Globus pallidus (tissue), 1 donor: ENCODE measurements at places on chromosomes 4 and X.

GRCh38 chr4:54586320-54586955 lies 71.3 kb upstream of the KIT start:
- no peak for DNase-seq

GRCh38 chrX:56268888-56269287 lies 36.7 kb downstream of the KLF8 start:
- no peak for DNase-seq

DNA sequence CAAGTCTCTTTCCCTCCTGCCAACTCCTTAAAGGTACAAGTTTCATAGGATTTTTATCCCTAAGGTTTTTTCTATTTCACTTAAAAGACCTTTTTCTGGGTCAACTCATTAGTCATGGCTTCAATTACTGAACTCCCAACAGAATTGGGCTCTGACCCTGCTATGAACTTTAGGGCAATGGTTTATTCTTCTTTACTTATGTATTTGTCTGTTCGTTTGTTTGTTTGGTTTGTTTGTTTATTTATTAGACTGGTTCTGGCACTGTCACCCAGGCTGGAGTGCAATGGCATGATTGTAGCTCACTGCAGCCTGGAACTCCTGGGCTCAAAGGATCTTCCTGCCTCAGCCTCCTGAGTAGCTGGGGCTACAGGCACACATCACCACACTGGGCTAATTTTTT lies 5.9 kb upstream of the NOCT start:
- no peak for DNase-seq

GRCh38 chr4:52966781-52967180 lies 104.7 kb downstream of the RASL11B start:
- DNase-seq = no peak

DNA sequence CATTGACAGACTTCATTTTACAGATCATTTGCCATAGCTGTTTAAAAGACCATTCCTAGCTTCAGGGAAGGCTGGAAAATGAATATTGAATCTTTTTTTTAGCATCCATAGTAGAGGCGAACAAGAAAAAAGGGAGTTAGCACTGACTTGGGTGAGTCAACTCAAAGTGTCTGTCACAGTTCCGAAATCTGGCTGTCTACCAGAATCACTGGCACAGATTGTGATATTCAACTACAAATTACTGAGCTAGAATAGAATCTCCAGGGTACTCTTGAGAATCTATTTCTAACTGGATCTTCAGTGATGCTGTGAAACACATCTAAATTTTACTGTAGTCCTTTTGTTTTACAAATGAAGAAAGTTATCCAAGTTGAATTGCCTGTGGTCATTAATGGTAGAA lies 31.5 kb downstream of the SEC24B start:
- peak; percentile 42 for DNase-seq

DNA sequence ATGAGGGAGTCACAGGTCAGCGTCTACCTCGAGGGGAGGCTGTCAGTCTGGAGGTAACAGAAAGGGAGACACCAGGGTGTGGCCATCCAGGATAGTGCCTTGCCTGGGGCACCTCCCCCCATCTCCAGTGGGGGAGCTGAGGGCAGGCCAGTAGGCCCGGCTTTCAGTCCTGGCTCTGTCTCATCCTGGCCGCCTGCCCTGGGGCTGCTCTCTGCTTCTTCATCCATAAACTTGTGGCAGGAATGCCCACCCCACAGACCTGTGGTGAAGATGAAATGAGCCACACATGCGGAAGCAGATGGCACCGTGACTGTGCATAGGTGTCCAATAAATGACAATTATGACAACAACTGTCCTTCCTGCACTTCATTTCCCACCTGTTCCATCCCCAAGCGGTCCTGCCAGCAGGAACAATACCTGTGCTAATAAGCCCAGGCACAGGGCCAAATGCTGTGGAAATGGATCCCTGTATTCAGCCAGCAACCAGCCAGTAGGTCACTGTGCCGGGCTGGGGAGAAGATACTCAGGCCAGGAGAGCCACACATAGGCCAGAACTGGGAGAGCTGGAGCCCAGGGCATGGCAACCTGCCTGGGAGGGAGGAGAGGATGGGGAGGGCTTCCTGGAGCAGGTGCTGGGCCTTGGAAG lies 30.2 kb downstream of the TRO start:
- DNase-seq = no peak

GRCh38 chr4:156665780-156666366 lies 305.7 kb downstream of the PDGFC start:
- DNase-seq = no peak

DNA sequence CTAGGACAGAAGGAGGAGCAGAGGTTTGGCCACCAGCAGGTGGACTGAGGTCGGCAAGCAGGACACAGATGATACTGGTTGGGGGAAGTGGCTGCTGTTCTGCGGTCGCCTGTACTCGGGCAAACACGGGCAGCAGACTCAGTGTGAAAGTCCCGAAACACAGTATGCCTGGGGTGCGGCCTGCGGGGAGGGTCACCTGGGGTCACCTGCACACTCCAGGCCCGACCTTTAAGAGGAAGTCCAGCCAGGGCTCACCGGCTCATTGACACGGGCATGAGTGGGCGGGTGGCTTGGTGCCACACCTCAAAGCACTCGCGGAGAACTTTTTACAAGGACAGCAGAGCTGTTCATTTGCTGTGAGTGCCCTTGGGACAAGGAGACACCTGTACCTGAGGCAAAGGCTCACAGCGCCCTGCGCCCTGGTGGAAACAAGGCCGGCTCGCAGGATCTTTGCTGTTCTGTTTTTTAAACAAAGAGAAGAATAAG lies 71.5 kb upstream of the MXD4 start:
- DNase-seq = no peak

DNA sequence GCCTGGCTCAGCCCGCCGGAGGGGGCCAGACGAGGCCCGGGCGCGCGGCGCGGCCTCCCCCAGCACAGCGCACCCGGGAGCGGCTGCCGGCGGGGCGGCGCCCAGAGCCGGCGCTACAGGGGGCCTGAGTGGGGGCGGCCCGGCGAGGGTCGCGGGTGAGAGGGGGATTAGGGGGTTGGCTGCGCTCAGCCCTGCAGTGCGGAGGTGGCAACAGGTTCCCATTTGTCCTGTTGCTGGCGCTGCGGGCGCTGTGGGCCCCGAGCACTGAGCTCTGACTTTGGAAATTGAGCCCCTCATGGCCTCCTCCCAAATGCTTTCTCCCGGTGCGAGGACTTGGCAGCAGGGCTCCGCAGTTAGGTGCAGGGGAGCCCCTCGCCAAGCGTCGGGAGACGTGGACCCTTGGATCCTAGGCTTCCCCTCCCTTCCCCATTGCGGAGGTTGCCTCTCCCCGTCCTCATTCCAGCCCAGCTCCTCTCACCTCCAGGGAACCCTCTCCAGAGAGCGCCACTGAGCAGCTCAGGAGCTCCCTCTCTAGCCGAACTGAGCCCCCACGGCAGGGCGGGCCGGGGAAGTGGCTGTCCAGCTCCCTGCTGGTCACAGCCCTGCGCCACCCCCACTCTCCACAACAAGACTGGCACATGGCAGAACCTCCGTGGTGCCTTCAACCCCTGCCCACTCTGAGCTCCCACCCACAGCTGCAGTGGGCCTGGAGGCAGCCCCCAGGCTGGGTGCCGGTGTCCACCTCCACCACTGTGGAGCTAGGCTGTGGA lies 2.5 kb upstream of the DUSP9 start:
- no peak for DNase-seq

- DNase-seq = peak; percentile 69
Measured at GRCh38 chrX:40097504-40098263, at the start of gene BCOR. BCOR (minus strand) TSS chrX:40097958; CDS start chrX:40077929, 20,029 bp downstream.
